ENCODE measurements at places on chromosomes 13 and 19.

GRCh38 chr13:69202996-69203395, 904.6 kb upstream of the ATXN8OS start:
- no peak for DNase-seq

- no peak for DNase-seq
Observed at GRCh38 chr13:29532821-29533220, 62.7 kb downstream of the SLC7A1 start.

DNA sequence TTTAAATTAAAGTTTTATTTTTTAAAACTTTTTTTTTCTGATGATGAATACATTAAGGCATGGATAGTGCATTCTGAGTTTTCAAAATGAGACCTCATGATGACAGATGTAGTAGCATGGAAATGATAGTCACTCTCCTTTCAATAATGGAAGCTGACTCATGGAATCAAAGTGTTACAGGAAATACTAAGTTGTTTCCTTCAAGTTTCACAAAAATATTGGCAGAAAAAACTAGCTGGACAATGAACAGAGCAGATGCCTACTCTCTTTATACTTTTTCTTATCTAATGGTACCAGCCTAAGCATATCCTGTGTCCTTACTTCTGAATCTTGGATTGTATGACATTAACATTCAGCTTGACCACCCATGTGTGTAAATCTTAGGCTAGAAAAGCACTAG, 1337.3 kb downstream of the PCDH9 start:
- DNase-seq, result no peak

- no peak for DNase-seq
Observed at GRCh38 chr13:37340901-37341670, 235.6 kb upstream of the CSNK1A1L start.

DNA sequence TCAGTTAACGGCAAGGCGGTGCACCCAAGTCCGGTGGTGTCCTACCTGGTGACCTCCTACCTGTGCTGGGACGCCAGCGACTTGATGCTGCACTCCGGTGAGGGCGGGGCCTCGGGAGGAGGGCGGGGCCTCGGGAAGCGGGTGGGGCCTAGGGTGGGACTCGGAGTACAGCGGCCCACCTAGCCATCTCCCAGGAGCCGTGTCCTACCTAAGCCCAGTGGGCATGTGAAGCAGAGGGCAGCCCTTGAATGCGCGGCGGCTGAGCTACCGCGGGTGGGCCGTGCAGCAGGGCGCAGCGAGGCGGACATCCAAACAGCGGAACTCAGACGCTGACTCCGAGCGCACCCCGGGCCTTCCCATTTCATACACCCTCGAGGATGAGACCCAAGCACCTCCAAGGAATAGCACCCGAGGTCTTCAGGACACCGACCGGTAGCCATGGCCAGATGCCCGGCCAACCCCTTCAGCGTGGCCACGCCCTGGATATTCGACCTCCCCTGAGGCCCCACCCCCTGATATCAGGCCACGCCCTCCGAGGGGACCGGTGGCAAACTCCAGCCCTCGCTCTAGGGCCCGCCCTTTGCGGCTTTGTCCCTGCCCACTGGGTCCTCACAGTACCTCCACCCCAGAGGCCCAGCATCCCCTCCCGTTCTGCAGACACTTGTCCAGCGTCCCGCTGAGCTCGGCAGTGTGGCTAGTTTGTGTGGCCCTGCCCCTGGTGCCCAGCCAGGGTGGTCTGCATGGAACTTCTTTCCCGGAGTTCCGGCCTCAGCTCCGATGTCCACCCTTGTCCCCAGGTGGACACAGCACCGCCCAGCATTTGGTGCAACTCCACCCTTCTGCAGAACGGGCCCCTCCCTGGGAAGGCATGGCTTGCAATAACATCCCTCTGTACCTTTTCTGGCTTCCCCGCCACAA, 5.4 kb downstream of the KLK1 start:
- DNase-seq, result no peak

- DNase-seq, result no peak
Observed at GRCh38 chr19:46678110-46678732, 17.2 kb upstream of the DACT3 start.

DNA sequence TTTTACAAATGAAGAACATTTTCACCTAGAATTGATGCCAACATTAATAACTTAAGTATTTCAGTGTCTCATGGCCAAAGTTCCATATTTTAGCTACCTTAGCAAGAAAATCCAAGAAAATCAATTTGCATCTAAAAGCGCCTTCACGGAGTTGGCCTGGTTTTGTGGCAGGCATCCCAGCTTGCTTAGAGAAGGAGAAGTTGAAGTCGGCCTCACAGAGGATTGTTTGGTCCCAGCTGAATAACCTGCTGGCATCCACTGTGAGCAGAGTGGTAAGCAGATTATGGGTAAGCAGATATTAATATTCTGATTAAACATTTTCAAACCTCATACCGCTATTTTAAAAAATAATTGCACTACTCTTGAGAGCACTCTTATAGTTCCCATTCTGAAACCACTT, 62.3 kb upstream of the STARD13 start:
- DNase-seq, result no peak

GRCh38 chr19:28403690-28404089, 809.3 kb downstream of the UQCRFS1 start:
- no peak for DNase-seq

- peak; percentile 79 for DNase-seq
Observed at GRCh38 chr19:35138305-35138892, at the start of gene FXYD1. FXYD1 (plus strand) TSS chr19:35138824; CDS start chr19:35140080, 1,256 bp downstream.

- no peak for DNase-seq
Observed at GRCh38 chr19:2771786-2772674, 11.0 kb downstream of the SGTA start.

- DNase-seq, result peak; percentile 71
Observed at GRCh38 chr19:13839130-13839937, 37.6 kb upstream of the NANOS3 start.
